ENCODE measurements at places on chromosomes 13 and 19.

DNA sequence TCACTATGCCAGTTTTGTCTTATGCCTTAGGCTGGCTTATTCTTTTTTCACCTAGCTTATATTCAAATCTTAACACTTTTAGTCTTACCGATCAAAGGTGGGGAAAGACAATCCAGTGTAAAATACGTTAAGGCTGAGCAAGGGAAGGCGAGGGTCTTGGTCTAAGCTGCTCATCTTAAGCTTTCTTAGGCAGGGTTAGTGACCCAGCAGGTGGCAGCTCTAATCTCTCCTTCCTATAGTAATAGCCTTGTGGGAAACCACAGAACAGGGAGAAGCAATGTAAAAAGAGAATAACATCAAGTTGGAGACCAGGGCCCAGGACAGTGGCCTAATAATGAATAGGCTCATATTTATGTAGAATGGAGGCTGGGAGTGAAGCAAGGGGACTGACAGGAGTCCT lies 45.9 kb downstream of the COG3 start:
- no peak for DNase-seq

DNA sequence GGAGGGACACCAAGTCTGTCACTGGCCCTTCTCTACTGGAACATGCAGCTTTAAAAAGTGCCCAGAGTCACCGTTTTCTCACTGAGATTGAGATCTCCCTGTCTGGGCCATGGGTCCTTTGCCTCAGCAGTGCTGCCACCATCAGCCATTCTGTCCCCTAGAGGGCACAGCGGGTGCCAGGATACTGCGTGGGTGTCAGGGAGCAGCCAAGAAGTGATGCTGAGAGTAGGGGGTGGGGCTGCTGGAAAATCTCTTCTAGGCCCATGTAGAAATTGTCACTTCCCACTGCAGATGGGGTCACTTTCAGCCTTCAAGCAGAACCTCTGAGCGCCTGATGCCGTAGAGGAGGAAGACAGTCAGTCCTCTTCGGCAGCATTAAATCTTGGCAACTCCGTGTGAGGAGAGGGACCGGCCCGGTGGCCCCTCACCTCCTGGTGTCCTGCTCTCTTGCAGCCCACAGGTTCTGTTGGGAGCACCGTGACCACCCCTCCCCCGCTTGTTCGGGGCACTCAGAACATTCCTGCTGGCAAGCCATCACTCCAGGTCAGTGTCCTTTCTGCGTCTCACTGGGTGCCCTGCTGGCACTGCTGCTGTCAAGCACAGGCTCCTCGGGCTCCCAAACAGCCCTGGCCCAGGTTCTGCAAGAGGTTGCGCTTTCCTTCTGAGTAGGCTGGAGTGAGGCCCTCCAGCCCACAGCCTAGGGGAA lies 21.4 kb downstream of the TSSK6 start:
- no peak for DNase-seq

DNA sequence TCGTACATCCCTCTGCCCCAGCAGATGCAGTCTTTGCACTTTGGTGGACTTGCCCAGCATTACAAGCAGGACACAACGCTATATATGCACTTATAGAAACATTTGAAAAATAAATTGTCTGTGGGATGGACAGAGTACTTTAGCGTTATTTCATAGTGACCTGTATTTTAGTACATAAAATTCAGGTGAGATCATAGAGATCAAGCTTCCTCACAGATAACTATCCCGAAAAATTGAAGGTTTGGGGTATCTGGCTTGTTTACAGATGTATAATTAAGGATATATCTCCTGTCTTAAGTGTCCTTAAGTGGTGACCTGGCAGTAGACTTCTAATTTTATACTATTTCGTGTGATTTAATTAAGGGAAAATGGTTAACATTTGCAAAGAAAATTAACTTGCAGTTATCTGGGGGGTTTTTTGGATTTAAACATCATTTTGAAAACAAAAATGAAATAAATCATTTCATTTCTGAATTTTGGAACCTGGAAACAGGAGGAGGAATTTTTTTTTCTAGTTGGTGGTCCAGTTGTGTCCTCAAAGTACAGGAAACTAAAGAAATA lies 977 bp upstream of the MAB21L1 start:
- DNase-seq: no peak

GRCh38 chr13:112253631-112254030 lies 122.5 kb upstream of the SPACA7 start:
- no peak for DNase-seq

- DNase-seq: no peak
These were observed 133.0 kb downstream of the DCT start for GRCh38 chr13:94346261-94347019.

DNA sequence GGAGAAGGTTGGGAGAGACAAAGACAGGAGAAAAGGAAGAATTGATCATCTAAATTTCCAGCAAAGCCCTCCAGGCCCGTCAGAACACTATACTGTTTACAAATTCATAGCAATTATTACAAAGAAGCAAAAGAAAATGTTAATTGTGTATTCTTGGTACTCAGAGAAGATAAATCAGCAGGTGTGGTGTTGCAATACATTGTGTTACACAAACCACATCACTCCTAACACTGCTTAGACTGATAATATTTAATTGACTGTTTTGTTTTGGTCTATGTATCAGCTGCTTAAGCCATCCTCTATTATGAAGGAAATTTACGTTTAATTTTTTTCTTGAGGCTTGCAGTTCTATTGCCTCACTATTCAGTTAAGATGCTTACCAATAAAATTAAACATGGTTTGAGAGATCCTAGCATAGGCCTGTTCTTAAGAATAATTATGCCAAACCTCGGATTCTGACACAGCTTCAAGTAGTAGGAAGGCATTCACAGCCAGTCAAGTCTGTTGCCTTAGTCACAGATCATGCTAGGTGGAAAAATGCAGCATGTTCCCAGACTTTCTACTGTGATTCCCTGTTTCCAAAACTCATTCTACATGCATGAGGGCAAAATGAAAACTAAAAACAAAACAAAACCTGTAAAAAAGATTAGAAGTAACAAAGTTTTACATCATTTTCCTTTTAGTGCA lies 129.2 kb downstream of the TBC1D4 start:
- DNase-seq: no peak

- no peak for DNase-seq
These were observed 250.2 kb downstream of the ABCC4 start for GRCh38 chr13:95050800-95051615.

DNA sequence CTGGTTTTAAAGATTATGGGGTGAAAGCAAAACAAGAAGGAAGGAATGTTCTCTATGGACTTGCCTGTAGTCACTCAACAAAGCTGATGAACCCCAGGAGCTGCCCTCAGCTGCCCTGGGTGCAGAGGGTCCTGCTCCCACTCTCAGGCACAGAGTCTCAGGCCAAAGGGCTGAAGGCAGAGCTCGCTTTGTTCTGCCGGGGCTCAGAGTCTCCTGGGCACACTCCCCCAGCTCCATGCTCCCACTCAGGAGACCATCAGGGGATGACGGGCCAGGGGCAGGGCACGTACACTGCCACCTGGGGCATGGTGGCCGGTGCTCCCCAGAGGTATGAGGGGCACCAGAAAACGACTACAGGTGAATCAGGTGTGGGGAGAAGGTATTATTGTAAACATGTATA lies 46.8 kb upstream of the SPACA7 start:
- no peak for DNase-seq

DNA sequence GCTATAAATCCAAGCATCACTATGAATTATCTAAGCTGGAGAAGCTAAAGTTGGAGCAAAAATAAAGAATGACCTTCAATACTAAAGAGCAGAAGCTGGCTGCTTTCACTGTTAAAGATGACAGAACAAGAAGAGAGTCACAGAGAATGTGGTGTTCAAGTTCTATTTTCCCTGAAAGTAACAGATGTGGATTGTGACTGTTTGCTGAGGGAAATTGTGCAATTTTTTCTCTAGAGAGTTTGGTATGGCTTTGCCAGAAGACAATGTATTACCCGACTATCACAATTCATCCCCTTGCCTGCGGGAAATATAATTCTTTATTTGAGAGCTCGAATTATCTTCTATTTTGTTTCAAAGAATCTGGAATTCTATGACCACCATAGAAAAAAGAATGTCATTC lies 83.1 kb downstream of the TNFSF13B start:
- DNase-seq: no peak

DNA sequence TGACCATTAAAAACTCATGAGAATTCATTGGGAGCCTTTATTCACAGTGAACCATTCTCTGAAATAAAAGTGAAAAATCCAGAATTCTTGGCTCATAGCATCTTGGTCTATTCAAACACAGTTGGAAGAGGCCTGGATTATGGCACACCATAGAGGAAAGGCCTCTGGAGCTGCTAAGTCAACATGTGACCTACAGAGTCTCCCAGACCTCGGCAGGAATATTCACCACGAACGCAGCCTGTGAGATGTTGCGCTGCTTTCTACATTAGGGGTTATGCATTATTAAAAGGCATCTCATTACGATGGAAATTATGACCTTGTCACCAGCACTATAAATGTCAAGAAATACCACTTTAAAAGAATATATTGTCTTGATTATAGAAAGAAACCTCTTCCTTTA lies 132.6 kb downstream of the EFNB2 start:
- no peak for DNase-seq

- DNase-seq: no peak
These were observed 21.4 kb downstream of the ESD start for GRCh38 chr13:46775385-46776107.

Measured in effector CD4-positive, alpha-beta T cell (primary cell).